Naive thymus-derived CD8-positive, alpha-beta T cell (primary cell): ENCODE measurements at places on chromosomes 2 and 18.

GRCh38 chr2:139160836-139161235, 380.6 kb upstream of the NXPH2 start:
- DNase-seq, result no peak

- DNase-seq, result no peak
Measured at GRCh38 chr18:13280070-13280795, 61.7 kb downstream of the LDLRAD4 start.

DNA sequence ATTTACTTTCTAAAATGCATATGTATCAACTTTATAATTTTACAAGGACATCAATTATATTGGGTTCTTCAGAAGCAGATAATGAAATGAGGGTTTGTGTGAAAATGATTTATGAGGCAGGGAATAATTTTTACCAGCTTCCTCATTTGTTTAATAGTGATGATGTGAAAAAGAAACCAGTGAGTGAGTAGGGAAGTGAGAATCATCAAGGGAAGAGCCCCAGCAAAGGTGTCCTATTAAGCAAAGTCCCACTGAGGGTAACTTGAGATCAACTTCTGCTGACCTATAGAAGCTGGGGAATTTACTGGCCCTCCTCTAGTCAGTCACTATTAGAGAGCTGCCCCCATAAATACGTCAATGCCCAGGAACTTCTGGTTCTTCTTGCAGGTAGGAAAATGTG, 266.8 kb upstream of the LYPD1 start:
- DNase-seq, result no peak

- DNase-seq, result no peak
Measured at GRCh38 chr2:98478907-98479306, 34.2 kb downstream of the INPP4A start.

DNA sequence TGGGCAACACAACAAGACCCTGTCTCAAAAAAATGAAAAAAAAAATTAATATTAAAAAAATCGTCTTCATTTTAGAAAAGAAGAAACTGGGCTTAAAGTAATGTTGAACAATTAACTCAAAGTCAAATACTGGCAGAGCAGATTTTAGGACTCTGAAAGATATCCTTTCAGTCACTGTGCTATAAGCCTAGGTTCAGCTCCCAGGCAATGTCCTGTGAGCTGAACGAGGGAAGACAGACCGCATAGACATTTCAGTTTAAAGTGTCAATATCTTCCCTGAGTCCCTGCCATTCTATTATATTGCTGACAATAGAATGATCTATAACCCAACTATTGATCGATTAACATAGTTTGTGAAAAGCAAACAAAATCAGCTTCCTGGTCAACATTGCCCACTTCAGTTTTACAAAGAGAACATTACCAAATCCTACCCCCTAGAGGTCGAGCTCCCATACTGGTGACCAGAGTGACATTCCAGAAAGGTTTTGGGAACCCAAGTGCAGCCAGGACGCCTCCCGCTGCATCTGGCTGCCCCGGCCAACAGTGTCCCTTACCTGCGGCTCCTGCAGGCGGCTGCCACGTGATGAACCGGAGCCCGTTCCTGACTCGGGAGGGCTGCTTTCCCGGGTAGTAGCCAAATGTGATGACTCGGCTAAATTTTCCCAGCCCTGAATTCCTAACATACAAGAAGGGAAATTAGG, 639 bp downstream of the MRO start:
- DNase-seq, result no peak

GRCh38 chr2:16070648-16070971, 130.3 kb downstream of the MYCN start:
- DNase-seq, result no peak

- DNase-seq, result no peak
Measured at GRCh38 chr18:77859634-77860033, 610.0 kb downstream of the GALR1 start.

GRCh38 chr2:143176606-143177005, 47.4 kb downstream of the ARHGAP15 start:
- DNase-seq, result no peak

DNA sequence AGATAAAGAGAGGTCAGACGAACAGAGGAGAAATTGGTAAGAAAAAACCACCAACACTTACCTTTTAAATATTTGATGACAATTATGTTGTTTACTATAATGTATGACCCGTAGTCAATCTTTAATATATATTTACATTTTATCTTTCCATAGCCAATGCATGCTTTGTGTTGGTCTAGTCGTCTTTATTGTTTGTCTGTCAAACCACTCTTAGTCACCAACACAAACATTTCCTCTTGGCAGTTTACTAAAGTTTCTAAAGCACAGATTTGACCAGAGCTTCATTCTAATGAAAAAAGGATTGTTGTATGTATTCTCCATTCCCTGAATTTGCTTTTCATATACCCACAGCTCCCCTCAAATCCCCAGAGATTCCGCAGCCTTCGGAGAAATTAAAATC, 784.7 kb upstream of the PIK3C3 start:
- DNase-seq, result no peak

GRCh38 chr2:105498281-105498846, 99.5 kb upstream of the FHL2 start:
- no peak for DNase-seq

- DNase-seq, result no peak
Measured at GRCh38 chr18:32511147-32511546, 40.5 kb upstream of the GAREM1 start.

GRCh38 chr2:59561281-59561680, 992.2 kb downstream of the BCL11A start:
- no peak for DNase-seq

DNA sequence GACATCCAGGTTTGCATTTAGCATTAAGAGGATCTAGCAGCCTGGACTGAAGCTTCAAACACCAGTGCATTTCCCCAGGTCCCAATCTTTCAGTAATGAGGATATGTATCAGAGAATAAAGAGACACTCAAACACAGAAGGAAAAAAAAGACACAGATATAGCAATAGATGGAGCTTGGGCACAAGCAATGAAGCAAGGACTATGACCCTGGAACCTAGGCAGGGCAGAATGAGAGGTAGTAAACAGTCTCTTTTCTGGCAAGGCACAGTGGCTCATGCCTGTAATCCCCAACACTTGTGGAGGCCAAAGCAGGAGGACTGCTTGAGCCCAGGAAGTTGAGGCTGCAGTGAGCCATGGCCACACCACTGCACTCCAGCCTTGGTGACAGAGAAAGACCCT, 80.7 kb upstream of the HNRNPA3 start:
- no peak for DNase-seq

GRCh38 chr18:10128921-10129501, 215.2 kb downstream of the VAPA start:
- no peak for DNase-seq

- DNase-seq, result no peak
Measured at GRCh38 chr2:35462226-35462998, 893.2 kb upstream of the CRIM1 start.

DNA sequence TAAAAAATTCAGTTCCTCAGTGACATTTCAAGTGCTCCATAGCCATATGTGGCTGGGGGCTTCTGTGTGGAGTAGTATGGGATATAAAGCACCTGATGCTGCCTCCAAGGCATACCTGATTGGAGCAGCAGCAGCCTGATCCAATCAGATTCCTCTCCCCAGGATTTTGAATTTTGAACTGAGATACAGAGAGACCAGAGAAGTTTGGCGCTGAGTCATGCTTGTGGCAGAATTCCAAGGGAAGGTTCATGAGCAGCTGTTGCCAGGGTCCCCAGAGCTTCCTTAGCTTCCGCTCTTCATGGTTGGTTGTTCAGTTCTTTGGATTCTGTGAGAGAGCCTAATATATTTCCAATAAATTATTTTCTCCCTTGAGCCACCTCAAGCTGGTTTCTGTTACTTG, 29.0 kb upstream of the CFAP36 start:
- DNase-seq, result no peak

DNA sequence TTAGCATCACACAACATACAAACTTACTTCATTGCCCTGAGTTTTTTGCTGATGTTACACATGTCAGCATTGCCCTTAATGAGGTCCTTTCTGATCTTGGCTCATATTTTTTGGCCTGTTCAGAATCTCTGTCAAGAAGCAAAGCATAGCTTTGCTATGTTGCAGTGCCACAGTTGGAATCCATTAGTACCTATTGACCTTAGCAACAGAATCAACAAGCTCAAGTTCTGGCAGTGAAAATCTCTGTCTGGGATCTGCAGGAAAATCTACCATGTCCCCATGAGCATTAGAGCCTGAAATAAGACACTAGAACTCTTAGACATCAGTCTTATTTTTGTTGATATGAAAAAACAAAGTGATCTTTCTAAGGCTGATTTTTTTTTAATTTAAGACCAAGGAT, 105.6 kb upstream of the FHL2 start:
- DNase-seq, result no peak

DNA sequence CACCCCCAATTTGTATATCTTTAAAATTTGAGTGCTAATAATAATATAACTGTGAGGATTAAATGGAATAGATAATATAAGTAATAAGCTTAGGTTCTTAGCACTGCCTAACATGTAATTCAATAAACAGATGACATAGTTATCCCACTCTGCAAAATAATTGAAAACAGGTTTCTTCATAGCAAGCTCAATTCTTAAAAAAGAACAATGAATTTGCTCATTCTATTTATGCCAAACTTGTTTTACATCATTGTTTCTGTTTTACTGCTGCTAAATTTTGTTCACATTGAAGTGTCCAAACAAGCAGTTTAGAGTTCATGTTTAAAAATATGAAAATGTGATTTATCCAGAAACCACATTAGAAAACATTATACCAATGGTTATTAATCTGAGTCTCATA, 217.0 kb downstream of the MBD5 start:
- DNase-seq, result no peak

DNA sequence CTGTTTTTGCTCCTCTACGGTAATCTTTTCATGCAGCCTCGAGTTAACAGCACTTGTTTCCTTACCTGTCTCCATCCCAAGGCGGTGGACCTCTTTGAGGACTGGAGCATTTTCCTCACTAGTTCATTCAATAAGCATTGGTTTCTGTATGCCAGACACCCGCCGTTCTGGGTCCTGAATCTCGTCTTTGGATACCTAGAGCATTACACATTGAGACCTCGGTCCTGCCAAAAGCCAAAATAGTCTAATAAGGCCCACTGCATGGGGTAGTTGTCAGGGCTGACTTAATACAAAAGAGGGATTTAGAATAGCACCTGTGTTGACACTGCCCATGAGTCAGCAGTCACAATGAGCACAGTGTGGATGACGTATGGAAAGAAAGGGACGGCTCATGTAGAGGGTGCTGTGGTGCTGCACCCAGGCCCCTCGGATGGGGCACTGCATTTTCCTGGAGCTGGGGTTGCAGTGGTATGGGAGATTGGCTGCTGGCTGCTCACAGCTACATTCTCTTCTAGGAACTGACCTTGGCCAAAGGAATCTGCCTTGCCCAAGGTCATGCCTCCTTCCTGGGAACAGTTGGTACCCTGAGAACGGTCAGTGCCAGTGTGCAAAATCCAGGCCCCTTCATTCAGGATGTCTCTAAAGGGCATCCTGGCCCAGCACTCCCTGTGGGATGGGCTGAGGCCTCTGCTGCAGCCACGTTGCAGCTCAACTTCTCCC, 126.9 kb upstream of the NCK2 start:
- DNase-seq, result no peak

- no peak for DNase-seq
Measured at GRCh38 chr2:156918410-156918809, 339.1 kb upstream of the GALNT5 start.

DNA sequence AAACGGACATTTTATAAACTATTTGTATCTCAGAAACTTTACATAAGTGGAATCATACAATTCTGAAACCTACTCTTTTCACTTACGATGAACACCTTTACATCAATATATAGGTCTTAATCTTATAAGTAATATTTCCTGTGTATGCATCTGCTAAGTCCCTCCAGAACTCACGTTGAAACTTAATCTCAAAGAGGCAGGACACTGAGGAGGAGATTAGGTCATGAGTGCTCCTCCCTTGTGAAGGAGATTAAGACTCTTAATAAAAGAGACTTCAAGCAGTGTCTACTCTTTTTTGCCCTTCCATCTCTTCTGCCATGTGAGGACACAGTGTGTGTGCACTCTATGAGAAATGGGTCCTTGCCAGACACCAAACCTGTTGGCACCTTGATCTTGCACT, 94.7 kb upstream of the CDKL4 start:
- no peak for DNase-seq

DNA sequence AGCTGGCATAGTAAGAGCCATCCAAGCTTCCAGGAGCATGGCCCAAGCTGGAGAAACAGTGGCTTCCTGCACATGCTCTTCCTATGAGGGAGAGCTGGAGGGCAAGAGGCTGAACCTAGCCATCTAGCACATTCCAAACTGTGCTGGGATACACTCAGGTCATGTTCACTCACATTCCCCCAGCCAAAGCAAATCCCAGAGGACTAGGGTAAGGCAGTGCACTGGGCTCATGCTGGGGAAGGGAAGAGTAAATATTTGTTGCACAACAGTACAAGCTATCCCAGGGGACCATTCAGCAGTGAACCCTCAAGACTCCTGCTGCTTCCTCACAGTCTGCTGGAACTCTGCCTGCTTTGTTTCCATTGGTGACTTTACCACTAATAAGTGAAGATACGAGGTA, 20.7 kb upstream of the GYPC start:
- DNase-seq, result no peak

DNA sequence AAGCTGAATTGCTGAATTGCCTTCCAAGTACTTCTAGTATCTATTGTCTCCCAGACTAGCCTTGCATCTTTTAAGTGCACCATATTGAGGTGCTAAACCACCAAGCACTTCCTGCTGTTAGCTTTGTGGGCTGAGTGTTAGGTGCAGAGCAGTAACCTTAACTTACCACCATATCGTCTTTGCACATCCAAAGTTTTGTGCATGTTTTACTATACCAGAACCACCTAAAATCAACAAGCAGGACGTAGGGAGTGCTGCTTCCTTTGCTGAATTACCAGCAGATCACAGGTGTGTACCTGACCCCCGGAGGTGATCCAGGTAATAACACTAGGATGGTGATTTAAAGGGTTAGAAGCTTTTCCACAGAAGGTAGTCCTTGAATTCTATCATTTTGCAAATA, 359.9 kb upstream of the HNRNPA3 start:
- DNase-seq, result peak; percentile 1

DNA sequence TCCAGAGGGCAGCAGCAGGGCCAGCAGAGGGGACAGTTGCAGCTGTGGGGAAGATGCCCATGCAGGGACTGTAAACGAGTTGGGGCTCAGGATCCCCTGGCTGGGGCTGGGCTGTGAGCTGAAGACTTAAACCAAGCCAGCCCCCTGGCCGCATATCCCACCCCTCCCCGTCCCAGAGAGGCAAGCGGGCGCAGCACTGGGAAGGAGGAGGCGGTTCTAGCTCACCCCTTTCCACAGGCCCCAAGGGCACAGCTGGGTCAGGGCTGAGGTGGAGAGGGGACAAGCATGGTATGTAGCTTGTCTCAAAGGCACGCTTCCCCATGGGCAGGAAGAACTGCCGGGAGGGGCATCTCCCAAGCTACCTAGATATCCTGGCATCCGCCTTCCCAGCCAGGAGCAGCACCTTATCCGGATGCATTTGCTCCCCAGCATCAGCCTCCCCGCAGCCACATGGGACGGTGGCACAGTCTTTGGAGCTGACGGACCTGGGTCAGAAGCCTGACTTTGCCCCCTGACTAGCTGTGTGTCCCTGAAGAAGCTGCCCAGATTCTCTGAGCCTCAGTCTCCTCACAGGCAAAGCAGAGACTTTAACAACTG, 75.9 kb downstream of the TFCP2L1 start:
- no peak for DNase-seq

GRCh38 chr2:81549646-81550045, 1245.1 kb upstream of the LRRTM1 start:
- no peak for DNase-seq
